ENCODE measurements at places on chromosomes 4 and X. TPM values are rescaled to one million over a fixed set of nuclear protein-coding genes. Genes with fewer than 3 reads are reported as not detected.

- DNase-seq, result peak; percentile 63
These were observed 32.7 kb downstream of the F9 start for GRCh38 chrX:139563251-139563650.

DNA sequence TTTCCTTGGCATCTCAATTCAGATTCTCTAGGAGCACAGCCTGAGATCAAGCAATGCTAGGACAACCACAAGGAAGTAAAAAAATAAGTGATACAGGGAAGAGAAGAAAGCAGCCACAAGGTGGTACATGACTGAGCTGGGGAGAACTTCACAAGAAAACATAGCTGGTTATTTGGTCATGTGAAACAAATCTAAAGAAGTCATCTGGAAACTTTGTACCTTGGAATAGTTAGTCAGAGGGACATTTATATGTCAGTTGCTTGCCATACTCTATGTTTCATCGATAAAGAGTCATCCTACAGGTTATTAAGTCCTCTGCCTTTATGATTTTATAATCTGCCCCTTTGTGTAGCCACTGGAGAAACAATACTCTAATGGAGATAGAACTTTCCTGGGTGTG lies 575.1 kb downstream of the IL15 start:
- no peak for DNase-seq

DNA sequence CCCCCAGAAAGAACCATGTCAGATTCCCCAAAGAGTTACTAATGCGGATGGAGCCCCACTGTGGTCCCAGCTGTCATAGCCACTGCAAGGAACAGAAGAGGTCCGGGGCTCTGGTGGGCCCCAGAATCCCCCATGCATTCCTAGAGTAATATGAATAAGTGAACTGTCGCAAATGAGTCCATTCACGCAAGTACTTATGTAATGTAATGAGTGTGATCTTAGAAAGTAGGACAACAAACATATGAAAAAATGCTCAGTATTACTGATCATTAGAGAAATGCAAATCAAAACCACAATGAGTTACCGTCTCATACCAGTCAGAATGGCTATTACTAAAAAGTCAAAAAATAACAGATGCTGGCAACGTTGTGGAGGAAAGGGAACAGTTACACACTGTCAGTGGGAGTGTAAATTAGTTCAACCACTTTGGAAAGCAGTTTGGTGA lies 141.5 kb upstream of the RBPJ start:
- DNase-seq, result no peak

DNA sequence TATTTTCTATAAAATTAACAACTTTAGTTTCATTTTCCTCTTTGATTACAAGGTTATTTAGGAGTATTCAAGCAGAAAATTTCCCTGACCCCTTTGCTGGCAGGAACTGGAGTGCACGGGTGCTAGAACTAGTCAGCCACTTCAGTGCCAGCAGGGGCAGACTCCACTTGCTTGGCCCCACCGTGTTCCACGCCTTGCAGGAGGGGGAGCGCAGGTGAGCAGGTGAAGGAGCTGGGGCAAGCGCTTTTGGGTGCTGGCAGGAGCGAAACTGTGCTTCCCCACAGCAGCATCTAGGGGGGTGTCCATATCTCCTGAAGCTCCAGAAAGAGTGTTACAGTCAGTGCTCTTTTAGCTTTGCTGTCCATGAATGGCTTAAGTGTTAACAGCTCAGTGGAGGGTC lies 45.5 kb downstream of the MID2 start:
- DNase-seq, result no peak

DNA sequence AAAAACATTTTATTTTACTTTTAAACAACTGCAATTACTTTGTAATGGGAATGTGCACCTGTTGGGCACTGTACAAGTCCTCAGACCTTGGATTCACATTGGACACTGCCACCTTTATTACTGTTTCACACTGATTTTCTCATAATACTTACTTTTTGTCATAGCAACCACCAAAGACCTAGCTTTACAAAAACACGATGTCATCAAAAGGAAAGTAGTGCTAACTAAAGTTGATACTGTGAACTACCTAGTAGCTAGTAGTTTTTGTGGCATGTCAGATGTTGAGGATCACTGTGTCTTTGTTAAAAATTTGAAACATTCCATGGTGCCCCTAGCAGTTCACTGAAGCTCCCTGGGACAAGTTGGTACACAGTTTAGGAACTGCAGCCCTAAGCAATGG lies 62.9 kb upstream of the HOPX start:
- no peak for DNase-seq

DNA sequence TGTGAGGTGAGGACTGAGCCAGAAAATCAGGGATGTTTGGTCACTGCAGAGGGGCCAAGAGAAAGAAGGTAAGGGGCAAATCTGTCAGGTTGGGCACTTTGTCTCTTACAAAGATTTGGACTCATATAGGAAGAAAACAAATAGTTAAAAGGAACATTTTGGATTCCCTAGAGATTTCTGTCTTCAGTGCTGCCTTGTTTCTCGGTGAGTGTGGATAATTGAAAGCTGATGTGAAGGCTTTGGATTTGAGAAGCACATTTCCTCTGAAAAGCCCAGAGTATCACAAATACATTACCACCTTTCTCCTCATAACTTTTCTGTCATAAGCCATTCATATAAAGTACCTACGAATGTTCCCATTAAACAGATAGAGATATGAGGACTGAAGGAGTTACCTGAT lies 107.5 kb downstream of the ATG4A start:
- no peak for DNase-seq

The SEPTIN11 gene
- total RNA-seq, result 621 TPM

The CTAG2 gene
- total RNA-seq, result not detected

The NEXMIF gene
- total RNA-seq, result 0.48 TPM

The DDX60 gene
- 59.5 TPM for total RNA-seq

The TXK gene
- total RNA-seq, result not detected

The FAM9B gene
- total RNA-seq, result not detected
